Activated T-cell treated with anti-CD3 and anti-CD28 coated beads, Interleukin-2, amount 50 U/mL, for 72 hours (primary cell): ENCODE measurements at places on chromosomes 16 and 17. TPM values are rescaled to one million over a fixed set of nuclear protein-coding genes. Genes with fewer than 3 reads are reported as not detected.

The FBXO39 gene
- not detected for total RNA-seq

The PERCC1 gene
- 0.81 TPM for total RNA-seq

The IL21R gene
- total RNA-seq: 166 TPM

The ZSCAN32 gene
- 17.8 TPM for total RNA-seq

The HOXB1 gene
- not detected for total RNA-seq

The POLR2A gene
- total RNA-seq: 249 TPM

The SLC13A2 gene
- total RNA-seq: not detected

The SDR42E2 gene
- total RNA-seq: 0.19 TPM

The KREMEN2 gene
- total RNA-seq: 0.12 TPM

The RASD1 gene
- total RNA-seq: 3.0 TPM

The KRTAP2-3 gene
- not detected for total RNA-seq

The SP6 gene
- total RNA-seq: 0.12 TPM

The PRSS36 gene
- 0.19 TPM for total RNA-seq

The CX3CL1 gene
- not detected for total RNA-seq

The INTS2 gene
- total RNA-seq: 29.5 TPM

The DNAH9 gene
- total RNA-seq: not detected

The DNAH2 gene
- total RNA-seq: 0.05 TPM

The KCNJ18 gene
- not detected for total RNA-seq

The ZNF469 gene
- total RNA-seq: 0.65 TPM

The PABPN1L gene
- not detected for total RNA-seq

The MT1A gene
- total RNA-seq: 0.74 TPM

The TMED6 gene
- 3.3 TPM for total RNA-seq

The MEFV gene
- 0.21 TPM for total RNA-seq

The TPPP3 gene
- total RNA-seq: not detected

The USP43 gene
- total RNA-seq: 0.50 TPM

The KRT40 gene
- total RNA-seq: not detected

The CCL18 gene
- 1.5 TPM for total RNA-seq

The DNAI2 gene
- total RNA-seq: 1.4 TPM

The CHST6 gene
- total RNA-seq: 0.07 TPM

The SCGB1C2 gene
- total RNA-seq: not detected

The KRT31 gene
- not detected for total RNA-seq

The HASPIN gene
- 23.2 TPM for total RNA-seq

The KRTAP9-2 gene
- not detected for total RNA-seq

The NLRP1 gene
- 83.9 TPM for total RNA-seq

The FBXW10 gene
- total RNA-seq: 0.07 TPM

The CTRB2 gene
- total RNA-seq: not detected

The CDRT15L2 gene
- total RNA-seq: not detected

The GGT6 gene
- total RNA-seq: not detected

The RRAD gene
- 1.6 TPM for total RNA-seq
